ENCODE measurements at places on chromosomes 7 and 10. TPM values are rescaled to one million over a fixed set of nuclear protein-coding genes. Genes with fewer than 3 reads are reported as not detected.

Gene KIFBP
- 5.5 TPM for total RNA-seq

Gene TWIST1
- total RNA-seq: not detected

Gene GPR146
- 22.2 TPM for total RNA-seq

DNA sequence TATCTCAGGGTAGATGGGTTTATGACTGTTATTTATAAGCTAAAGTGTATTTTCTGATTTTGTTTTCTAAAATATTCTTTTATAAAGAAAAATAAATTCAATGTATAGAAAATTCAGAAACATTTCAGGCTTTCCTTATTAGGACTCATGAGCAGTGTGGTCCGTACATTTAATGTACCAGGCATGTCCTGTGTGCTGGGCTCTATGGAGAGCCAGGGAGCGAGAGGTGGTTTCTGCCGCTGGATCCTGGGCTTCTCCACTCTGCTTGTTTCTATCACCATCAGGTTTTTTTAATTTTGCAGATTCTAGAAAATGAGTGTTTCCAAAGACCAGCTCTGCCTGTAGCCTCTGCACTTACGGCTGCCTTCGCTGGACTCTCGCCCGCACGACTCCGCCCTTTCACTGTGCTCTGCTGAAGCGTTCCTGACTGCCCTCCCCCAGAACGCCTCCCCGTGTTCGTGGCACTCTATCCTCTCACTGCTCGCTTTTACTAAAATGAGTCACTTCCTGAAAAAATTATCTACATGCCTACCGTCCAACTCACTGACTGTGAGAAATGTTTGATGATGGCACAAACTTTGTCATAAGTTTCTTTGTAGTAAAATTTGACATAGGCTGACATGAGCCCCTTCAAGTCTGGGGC, 188.5 kb downstream of the ZMYND11 start:
- H3K4me3 ChIP-seq: peak overlapping the region; percentile 96
- H3K27me3 ChIP-seq: no peaks in the 10 kb centered on the region
- DNase-seq: no peak
- peaks cover 22% of the 10 kb centered on the region for H3K4me1 ChIP-seq
- H3K27ac ChIP-seq: peak overlapping the region; percentile 73

GRCh38 chr7:25384788-25385505, 156.7 kb upstream of the NPVF start:
- no peak for DNase-seq
- peaks cover 59% of the 10 kb centered on the region for H3K27me3 ChIP-seq
- no peaks in the 10 kb centered on the region for H3K36me3 ChIP-seq
- H3K4me3 ChIP-seq: no peak overlapping the region
- H3K4me1 ChIP-seq: peaks cover 5% of the 10 kb centered on the region

GRCh38 chr10:112115781-112116385, 67.7 kb downstream of the GPAM start:
- H3K27ac ChIP-seq: no peak overlapping the region
- DNase-seq: peak; percentile 23
- H3K36me3 ChIP-seq: peaks cover 2% of the 10 kb centered on the region
- peaks cover 27% of the 10 kb centered on the region for H3K27me3 ChIP-seq
- no peak overlapping the region for H3K4me3 ChIP-seq

DNA sequence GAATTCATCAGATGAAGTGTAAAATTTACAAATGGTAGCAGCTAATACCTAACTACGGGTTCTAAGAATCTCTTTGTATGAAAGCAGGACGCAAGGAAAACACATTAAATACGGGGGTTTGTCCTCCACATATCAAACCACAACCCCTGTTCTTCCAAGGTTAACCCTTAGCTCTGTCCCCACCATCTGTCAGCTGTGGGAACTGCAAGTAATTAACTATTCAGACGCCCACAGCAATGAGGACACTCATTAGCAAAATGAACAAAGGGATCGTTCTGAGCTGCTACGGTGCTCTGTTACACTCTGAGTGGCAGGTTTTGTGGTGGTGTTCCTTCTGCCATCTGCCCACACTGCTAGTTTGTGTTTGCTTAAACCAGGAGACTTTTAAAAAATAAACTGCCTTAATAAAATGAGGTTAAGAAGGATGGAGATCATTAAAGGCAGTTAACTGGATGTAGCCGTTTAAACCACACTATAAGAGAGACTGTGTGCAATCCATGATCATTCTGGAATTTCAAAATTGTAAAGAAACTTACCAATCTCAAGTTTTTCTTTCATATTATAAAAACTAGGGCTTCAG, 51.4 kb downstream of the C10orf67 start:
- H3K4me1 ChIP-seq: peaks cover 2% of the 10 kb centered on the region
- peak overlapping the region; percentile 34 for H3K27ac ChIP-seq

All from T-helper 17 cell (primary cell).